ENCODE measurements at places on chromosomes 5 and 9.

DNA sequence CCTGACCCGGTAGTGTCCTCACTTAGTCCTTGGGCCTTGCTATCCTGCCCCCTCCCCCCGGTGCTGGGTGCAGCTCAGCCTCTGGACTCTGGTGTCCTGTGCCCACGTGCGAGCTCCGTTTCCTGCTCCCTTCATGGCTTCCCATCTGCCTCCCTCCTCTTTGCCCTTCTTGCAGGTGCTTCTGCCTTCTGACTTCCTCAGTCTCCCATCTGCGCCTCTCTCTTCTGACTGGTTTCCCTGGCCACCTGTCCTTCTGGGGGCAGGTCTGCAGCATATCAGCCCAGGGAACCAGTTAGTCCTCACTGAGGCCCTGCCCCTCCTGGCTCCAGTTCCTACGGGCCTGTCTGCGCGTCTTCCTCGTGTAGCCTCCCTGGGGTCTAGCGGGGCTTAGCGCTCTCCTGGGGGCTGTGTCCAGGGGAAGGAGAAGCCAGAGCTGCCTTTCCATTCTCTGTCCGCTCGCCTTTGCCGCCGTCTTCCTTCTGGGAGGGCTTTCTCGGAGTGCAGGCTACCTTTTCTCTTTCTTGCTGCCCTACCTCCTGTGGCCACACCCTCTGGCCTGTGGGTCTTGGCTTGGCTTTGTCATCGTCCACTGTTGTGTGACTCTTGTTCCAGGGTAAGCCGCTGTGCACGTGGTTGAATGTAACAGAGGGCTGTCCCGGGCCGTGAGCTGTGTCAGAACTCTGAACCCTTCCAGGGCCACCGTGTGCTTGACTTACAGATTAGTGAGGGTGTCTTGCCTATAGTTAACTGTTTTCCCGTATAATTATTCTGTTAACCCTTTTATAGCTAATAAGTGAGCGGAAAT is 51.8 kb downstream of the EHMT1 start:
- DNase-seq = no peak

DNA sequence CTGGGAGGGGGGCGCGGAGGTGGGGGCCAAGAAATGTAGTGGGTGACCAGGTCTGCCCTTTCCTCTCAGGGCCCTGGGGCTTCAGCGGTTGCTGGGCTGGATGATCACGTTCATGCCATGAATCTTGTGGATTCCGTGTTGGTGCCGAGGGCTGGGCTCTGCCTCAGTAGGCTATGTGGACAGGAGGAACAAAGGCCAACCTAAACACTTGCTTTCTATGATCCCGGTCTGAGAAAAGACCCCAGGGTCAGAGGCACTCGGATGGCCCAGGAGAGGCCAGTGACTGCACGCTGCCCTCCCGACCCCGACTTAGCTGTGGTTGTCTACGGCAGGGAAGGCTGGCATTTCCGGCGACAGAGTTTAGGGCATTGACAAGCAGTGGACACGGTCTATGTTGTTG is 26.6 kb downstream of the PHF2 start:
- DNase-seq = no peak

- no peak for DNase-seq
Measured at GRCh38 chr9:113674436-113674835, 201.7 kb upstream of the ZNF618 start.

- no peak for DNase-seq
Measured at GRCh38 chr5:91140657-91141056, 242.5 kb downstream of the ARRDC3 start.

- DNase-seq = no peak
Measured at GRCh38 chr5:127338501-127338900, 47.9 kb downstream of the MEGF10 start.

DNA sequence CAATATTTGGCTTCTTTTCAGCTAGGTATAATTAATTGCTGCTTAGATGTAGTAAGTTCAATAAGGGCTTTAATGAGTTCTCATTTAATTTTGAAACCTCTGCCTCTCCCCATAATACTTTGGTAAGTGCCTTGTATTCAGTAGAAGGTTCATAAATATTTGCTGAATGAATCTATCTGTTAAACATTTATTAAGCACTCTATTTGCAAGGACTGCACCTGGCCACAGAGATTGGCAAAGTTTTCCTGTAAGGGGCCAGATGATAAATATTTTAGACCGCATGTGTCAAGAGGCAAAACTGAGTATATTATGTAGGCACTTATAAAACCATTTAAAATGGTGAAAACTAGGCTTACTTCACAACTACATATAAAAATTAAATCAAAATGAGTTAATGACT is 19.0 kb upstream of the GNA14 start:
- no peak for DNase-seq

GRCh38 chr9:124364141-124364540 is 51.1 kb downstream of the PSMB7 start:
- no peak for DNase-seq
